ENCODE measurements at places on chromosomes 16 and 17.

DNA sequence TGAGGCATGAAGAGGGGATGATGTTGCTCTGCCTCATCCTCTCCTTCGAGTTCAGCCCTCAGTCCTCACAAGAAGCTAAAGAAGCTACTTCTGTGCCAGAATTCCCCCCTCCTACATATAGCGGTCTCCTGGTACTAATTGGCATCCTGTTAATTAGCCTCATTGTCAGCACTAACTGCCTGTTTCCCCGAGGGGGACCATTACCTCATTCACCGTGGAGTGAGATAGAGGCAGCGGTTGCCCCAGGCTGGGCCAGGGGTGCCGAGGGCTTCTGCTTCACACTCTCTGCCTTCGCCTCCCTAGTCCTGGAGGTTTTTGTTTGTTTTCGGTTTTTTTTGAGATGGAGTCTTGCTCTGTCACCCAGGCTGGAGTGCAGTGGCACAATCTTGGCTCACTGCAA is 5.7 kb upstream of the MINK1 start:
- DNase-seq = no peak

DNA sequence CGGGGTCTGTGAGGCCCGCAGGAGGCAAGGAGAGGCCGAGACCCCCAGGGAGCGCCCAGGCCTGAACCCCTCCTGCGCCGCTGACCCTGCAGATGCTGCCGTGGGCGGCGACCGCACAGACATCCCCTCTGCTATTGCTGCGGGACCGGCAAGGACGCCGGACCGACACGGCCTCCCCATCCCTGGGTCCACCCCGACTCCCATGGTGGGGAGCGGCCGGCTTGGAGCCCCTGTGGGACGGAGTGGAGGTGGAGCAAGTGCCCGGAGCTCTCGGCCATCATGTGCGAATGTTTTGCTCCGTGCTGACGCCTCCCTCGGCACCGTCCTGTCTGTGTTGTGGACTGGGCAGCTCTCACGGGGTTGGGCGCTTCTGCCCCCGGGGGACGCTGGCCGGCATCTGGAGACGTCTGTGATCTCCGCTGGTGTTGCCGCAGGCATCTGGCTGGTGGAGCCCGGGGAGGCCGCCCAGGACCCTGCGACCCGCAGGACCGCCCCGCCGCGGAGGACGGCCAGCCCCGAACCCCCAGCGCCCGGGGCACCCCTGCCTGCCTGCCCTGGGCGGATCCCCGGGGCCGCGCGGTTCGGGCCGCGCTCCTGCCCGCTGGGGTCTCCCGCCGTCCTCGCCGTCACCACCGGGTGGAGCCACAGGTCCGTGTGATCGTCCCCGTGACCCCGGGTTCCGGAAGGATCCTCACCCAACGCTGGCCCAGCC is 12.8 kb upstream of the GNG13 start:
- no peak for DNase-seq

DNA sequence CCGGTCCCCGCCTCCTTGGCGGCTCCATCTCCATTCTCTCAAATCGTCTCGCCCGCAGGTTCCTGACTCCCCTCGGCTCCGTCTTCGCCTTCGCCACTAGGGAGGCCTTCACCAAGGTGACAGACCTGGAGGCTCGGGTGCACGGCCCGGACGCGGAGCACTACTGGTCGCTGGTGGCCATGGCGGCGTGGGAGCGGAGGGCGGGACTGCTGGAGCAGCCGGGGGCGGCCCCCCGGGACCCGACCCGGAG is 862 bp downstream of the GLTPD2 start:
- no peak for DNase-seq

DNA sequence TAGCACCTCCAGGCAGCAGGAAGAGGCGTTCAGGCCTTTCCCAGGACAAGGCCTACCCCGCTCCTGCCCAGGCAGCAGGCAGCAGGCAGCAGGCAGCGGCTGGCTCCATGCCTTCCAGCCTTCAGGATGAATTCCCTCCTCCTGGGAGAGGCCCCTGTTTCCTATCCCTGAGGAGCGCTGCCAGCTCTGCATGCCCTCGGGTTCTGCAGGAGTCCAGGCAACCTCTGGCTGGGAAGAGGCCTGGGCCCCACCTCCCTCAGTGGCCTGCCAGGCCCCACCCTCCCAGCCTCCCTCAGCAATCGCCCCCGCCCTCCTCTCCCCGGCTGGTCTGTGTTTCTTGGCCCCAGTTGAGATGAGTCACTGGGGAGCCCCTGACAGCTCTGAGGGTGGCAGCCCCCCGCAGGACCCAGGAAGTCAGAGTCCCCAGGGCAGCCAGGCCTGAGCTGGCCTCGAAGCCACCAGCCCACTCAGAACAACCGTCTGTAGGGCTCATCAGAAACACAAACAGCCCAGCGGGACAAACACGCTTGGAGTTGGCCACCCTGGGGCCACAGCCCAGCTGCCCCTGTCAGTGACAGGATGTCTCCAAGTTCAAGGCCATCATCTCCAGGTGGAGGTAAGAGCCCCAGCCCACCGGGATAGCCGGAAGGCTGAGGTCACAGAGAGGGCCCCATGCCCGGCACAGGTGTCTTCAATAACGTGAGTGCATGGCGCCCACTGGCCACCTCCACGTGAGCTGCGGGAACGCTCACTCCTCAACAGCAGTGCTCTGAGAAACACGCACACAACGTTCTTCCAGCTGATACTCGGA is 39.5 kb upstream of the CIBAR2 start:
- DNase-seq = no peak

- no peak for DNase-seq
Measured at GRCh38 chr16:64172226-64172625, 949.6 kb downstream of the CDH11 start.

- no peak for DNase-seq
Measured at GRCh38 chr17:19945009-19945626, 32.5 kb downstream of the AKAP10 start.

- no peak for DNase-seq
Measured at GRCh38 chr17:65362826-65363225, 198.6 kb downstream of the AXIN2 start.

DNA sequence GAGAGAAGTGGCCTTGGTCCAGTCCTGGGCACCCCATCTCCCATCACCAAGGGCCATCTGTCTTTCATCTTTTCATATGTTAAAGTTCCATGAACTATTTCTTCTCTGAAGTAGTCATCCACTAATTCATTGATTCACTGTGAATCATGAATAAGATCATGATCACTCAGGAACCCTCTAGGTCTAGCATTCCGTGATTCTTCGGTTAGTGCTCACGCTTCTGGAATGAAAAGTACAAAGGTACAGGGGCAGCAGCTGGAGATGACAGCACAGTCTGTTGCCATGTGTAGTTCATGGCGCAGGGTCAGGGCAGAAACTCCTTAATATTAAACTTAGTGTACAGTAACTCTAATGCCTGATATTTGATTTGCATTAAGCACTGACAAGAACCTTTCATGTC is 127.1 kb downstream of the CDH13 start:
- DNase-seq = no peak

- no peak for DNase-seq
Measured at GRCh38 chr17:38627957-38628356, 22.2 kb upstream of the SRCIN1 start.

- DNase-seq = no peak
Measured at GRCh38 chr16:50318796-50319578, 49.8 kb downstream of the BRD7 start.

GRCh38 chr17:80965606-80966005 is 26.0 kb upstream of the CHMP6 start:
- no peak for DNase-seq

- no peak for DNase-seq
Measured at GRCh38 chr17:3986939-3987335, 22.7 kb upstream of the ATP2A3 start.

- DNase-seq = no peak
Measured at GRCh38 chr17:43799047-43799446, 18.8 kb downstream of the CFAP97D1 start.

DNA sequence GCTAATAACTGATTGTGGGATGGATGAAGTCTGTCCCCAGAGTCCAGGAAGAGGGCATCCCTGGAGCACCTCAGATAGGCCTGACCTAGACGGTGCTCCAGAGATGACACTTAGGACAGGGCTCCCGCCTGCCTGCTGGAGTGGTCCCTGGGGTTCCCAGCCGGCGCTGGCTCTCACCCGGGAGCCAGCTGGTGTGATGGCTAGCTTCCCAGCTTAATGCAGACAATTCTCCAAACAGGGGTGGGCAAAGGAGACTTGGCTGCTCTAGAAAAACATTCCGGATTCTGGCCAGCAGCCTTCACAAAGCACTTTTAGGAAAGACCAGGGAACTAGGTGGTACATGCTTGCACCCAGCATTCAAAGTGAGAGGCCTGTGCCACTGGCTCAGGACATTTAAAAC is 18.6 kb downstream of the ACE start:
- DNase-seq = no peak

DNA sequence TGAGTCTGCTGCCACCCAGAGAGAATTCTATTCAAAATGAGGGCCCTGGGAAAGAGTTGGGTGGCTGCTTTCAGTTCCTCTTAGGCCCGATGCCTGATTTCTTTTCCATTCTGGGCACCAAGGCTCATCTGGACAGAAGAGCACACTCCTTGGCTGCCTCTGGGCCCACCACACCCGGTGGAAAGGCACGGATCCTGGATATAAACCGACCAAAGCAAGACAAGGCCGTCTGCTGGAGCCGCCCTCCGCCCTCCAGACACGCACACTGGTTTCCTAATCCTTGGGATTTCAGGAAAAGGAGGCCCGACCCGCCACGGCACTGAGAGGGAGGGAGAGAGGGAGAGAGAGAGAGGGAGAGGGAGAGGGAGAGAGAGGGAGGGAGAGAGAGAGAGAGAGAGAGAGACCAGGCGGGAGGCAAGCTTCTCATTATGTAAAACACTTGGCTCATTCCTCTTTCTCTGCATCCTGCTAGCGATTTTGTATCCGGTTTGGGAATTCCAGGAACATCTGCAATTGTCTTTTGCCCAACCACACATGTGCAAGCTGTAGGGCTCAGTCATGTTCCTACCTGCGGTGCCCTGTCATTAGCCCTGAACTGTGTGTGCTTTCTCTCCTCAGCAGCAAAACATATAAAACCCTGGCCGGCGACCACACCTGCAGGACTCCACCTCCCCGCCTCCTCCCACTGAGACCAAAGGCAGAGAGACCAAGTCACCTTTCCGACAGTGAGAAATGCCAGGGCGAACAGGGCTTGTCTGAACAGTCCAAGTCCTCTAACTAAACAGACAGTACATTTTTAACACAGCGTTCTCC is 347.2 kb downstream of the SOX9 start:
- DNase-seq = no peak

- DNase-seq = no peak
Measured at GRCh38 chr16:20348365-20349185, 3.9 kb downstream of the UMOD start.

DNA sequence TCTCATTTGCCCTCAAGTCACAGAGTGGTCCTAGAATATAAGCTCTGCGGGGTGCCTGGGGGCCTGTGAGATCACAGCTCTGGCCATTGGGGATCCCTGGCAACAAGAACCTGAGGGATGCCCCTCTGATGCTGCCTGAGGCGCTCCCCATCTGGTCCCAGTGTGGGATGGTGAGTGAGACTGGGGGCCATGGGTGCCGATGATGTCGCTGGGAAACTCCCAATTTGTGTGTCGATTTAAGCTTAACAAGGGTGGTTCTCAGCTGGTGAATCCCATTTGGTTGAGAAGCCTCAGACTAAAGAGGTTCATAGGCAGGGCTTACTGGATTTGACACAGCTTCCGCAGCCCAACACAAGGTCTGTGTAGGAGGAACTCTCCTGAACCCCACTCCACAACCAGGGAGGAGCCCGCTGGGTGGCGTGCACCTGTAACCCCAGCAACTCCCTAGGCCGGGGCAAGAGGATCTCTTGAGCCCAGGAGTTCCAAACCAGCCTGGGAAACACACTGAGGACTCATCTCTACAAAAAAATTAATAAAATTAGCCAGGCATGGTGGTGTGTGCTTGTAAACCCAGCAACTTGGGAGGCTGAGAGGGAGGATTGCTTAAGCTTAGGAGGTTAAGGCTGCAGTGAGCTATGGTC is 63.7 kb upstream of the SIAH1 start:
- DNase-seq = no peak

DNA sequence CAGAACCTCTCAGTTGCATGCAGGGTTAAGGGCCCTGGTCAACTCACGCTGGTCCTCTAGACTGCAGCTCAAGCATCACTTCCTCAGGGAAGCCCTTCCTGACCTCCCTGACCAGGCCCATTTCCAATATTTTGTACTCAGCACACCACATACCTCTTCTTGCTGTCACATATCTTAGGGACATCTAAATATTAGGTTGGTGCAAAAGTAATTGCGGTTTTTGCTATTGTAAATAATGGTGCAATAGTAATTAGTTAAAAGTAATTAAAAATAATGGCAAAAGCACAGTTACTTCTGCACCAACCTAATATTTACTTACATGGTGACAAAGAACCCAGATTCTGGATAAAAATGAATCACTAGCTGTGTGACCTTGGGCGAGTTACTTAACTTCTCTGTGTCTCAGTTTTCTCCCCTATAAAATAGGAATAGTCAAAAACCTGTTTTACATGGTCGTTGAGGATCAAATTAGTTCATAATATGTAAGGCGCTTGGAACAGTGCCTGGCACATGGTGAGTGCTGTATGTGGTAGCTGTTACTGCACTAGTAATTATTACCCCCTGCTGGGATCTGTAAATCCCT is 177.4 kb downstream of the PRKCB start:
- DNase-seq = no peak

DNA sequence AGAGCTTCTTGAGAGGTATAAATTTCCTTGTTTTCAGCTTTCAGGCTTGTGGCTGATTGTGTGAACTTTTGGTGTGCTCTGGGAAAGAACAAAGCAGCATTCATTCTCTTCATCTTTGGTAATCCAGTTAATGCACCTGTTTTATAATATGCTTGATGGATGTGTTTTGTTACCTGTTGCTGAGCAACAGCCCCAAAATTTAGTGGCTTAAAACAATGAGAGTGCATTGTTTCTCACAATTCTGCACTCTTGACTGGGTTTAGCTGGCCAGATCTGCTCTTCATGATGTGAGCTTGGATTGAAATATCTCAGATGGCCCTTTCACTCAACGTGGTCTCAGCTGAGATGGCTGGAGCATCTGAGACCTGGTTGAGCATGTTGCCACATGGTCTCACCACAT is 58.7 kb upstream of the NOL11 start:
- no peak for DNase-seq

GRCh38 chr16:5502467-5502869 is 404.9 kb upstream of the EEF2KMT start:
- peak; percentile 12 for DNase-seq

DNA sequence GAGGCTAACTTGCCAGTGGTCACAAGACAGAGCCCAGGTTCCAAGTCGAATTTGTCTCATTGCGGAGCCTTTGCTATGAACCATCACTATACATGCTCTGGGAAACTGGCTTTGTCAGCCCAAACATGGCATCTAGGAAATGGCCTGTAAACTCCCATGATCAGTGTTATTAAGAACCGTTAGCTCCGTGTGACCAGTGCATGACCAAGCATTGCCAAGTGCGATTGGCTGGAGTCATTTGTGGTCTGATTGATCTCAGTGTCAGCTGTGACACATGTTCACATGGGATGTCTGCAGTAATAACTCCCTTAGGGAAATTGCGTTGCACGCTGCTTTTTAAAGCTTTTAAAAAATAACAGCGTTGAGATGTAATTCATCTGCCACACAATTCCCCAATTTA is 18.6 kb upstream of the CDH3 start:
- no peak for DNase-seq
